AG10803 (cell line): ENCODE measurements at places on chromosomes 5 and 9.

DNA sequence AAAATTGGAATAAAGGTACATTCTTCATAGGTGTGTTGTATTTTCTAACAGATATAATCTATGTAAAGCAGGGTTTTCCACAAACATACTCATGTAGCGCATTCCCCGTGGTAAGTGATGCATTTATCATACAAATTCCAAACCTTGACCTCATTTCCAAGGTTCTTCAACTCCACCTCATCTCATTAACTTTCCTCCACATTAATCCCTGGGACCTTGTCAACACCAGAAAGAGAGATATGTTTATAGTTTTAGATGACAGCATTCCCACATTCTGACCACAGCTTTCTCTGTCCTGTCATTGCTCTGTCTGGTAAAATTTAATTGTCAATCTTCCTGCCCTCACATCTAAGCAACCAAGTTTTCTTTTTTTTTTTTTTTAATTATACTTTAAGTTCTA lies 415.1 kb downstream of the TMEM161B start:
- DNase-seq, result no peak

DNA sequence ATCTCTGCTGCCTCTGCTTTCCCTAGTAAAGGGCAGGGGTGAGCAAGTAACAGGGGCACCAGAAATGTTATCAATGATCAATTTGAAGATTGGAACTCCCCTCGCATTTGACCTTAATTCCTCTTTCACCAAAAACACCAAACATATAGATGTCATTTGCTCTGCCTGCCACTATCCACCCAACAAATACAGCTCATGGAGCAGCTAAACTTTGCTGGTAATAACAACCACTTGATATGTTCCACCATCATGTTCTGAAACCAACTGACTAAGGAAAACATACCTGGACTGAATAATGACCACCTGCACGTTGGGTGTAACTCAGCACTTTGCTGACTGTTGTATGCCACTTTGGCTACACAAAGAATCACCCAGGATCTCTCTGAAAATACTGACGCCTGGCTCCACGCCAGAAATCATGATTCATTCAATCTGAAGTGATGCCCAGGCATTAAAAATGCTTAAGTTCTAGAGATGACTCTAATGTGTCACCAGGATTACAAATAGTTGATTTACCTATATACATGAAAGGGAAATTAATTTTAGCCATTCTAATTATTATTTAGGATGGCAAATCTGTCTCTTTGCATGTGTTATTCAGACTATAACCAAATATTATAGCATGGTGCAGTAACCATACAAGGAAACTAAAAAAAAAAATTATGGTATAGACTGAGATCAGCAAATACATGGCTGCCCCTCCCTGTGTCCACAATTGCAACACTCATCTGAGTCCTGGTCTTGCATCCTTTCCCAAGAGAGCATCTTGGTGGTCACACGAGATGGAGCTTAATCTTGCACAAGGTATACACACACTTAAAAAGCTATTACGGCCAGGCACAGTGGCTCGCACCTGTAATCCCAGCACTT lies 43.1 kb upstream of the TTC39B start:
- no peak for DNase-seq

DNA sequence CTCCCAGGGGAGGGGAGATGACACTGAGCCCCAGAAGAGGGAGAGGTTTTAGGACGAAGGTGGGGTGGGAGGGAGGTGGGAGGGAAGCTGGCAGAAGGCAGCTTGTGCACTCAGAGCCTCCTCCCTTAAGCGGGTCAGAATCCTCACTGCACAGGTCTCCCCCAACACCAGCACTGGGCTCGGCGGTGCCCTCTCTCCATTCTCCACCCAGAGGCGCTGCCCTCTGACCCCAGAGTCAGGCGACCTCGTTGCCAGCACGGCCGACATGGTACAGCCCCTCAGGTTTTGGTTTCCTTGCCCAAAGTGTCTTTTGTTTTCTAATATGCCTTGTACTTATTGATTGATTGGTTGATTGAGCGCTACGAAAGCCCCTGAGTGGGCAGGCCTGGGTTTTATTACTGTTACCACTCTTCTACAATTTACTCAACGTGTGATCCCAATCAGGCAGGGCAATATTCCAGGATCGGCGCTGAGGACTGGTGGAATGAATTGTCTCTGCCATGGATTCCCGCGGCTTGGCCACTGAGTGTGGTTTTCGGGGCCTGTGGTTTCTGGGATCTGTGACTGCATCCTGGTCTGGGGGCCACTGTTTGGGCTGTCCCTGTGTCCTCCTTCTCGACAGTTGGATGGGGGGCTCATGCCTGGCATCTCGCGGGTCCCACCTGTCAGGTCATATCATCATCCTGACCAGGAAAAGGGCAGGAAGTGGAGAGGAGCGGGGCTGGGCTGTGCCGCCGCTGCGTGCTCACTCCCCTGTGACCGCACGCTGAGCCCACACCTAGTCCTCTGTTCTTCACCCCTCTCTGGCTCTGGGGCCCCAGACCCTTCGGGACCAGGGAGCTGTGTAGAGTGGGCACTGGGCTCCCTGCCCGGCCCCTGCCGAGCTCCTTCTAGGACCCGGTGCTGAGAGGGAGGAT lies 9.6 kb upstream of the FCN2 start:
- peak; percentile 34 for DNase-seq

DNA sequence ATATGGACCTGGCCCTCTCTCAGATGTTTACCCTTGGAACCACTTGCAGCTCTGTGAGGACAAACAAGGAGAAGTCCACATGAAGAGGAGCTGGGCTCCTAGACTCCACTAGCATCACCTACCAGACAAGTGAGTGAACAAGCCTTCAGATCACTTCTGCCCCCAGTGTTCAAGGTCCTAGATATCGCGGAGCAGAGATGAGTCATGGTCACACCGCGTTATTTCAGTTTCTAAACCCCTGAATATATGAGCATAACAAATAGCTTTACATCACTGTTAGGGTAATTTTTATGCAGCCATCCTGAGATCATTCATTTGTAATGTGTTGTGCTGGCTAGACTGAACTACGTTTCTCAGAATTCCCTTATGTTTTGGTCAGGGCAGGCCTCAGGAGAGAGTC lies 77.0 kb upstream of the DAP start:
- DNase-seq, result no peak

GRCh38 chr5:113166852-113167366 lies 190.3 kb downstream of the DCP2 start:
- DNase-seq, result peak; percentile 77

DNA sequence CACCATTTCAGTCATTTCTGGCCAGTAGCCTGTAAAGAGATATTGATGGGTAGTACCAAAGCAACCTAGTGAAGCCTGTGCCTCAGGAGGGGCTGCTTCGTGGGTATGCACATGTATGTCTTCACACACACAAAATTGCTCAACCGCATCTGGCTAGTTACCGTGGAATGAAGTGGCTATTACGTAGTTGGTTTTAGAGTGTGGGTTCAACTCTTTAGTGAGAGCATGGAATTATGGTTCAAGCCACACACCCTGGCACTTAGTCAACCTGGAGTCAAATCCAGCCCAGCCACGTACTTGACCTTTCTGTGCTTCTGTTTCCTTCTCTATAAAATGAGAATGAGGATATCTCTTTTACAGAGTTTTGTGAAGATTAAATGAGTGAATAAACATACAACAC lies 174.9 kb downstream of the TTC39B start:
- DNase-seq, result no peak

DNA sequence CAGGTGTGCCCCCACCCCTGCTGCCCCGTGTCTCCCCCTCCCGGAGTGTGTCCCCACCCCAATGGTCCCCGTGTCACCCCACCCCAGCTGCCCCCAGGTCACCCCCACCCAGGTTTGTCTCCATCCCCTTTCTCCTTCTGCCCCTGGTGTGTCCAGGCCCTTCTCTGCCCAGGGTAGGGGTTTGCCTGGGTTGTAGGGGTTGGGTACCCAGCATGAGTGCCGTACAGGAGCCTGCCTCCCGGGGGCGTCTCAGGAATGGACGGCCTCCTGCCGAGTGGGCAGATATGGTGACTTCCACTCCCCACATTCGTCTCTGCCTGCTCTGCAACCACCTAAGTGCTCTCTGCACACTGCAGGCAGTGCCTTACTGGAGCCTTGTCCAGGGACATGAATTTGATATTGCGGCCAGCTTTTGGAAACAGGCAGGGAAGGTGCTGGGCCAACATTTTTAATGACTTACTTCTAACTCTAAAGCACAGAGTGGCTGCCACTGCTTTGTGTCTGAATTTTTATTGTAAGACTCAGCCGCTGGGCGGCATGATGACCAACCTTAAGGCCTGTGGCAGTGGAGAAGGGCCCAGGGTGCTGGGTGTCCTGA lies 6.7 kb downstream of the LRRC14B start:
- DNase-seq, result no peak

DNA sequence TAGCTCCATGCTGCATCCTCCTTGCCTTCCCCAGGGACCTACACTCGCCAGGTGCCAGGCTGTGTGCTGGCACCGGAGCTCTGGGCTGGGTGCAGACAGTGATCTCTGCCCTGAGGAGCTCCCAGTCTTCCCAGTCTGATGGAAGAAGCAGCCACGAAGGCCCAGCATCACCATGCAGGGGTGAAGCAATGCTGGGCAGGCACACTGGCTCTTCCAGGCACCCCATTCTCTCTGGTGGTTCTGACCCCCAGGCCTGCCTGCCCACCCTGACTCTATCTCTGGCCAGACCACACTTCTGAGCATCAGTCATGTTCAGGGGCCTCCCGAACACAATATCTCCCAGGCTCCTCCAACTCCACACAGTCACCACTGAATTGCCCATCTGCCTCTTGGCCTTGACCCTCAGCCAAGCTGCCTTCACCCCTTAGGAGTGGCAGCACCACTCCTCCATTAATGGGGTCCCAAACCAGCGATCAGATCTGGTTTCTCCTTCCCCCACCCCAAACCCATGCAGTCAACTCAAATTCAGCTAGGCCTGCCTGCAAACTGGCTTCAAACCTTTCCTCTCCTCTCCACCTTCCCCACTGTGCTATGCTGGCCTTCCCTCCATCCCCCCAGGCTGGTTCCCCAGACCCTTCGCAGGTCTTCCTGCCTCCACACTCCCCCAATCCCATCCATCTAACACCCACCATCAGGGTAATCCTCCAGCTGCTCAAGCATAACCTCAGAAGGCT lies 102.7 kb upstream of the MVB12B start:
- DNase-seq, result no peak

DNA sequence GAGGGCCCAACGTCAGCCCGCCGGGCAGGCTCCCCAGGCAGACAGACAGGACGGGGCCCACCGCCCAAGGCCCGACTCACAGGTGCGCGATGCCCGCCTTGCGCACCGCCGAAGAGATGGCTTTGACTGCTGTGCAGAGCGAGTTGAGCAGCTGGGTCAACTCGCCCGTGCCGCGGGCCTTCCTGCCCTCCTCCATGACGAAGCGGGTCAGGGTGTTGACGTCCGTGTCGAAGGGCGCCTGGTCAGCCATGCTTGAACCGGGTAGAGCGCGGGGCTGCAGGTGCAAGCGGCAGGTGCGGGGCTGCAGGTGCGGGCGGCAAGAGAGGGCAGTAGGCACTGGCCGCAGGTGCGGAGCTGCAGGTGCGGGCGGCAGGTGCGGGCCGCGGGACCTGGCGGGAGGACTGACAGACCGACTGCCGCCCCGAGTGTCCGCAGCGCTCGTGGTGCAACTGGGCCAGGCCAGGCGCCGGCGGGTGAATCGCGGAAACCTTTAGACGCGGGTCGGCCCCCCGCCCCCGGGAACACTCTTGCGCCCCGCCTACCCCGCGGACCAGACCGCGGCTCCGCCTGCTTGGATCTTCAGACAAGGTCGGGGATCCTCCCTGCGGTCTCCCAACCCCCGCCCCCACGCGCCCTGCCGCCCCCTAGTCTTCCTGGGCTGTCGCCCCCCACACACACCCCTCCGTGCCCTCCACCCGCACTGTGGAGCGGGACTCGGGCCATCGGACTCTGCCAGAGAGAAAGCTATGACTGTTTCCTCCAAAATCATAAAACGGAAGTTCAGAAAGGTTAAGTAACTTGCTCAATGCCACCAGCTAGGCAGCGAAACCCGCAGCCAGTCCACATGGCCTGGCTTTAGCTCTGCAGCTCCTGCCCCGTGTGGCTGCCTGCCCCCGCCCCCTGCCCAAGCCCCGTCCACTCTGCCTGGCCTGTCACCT lies at the start of gene FBP1:
TSS of gene FBP1 (minus strand) at position 458 of the 938 bp plus-strand sequence. CDS start at position 250, 208 bp downstream.
- DNase-seq, result no peak

DNA sequence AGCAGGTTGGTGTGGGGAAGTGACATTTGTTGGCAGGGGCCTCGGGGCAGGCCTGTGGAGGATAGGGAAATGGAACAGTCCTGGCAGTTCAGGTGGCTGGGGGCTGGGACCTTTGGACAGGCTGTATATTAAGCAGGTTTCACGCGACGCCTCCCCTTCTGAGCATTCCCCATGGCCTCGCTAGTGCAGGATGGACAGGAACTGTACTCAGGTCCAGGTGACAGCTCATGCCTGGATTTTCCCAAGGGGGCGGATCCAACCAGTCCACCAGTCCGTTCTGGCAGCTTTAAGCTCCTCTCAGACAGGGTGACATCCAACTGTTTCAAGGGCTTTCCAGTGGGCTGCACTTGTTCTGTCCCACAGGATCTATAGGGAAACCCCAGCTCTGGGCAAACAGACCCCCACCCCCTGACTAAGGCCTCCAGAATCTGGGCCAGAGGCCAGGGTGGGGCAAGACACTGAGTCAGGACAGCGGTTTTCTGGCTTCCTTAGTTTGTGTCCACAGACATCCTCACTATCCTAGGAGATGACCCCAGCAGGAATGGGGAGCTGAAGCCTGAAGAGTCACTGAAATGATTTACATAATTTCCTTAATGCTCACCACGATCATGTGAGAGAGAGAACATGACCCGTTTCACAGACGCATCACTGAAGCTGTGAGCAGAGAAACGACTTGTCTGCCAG lies 20.9 kb downstream of the CSF2 start:
- DNase-seq, result peak; percentile 98

DNA sequence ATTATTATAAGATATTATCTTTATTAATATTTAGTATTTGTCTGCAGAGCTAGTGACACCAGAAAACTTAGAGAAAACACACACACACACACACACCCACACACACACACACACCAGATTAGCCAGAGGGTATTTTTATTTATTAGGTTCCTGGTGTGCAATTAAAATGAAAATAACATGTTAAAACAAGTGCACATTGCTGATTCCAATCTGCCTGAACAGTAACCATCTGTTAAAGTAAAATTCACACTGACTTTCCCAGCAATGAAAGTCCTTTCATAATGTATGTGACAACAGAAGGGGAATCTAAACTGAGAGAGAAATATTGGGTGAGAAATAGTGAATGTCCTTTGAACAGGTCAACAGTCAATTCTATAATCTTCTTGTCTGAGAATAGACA lies 2323.5 kb upstream of the ACO1 start:
- no peak for DNase-seq

DNA sequence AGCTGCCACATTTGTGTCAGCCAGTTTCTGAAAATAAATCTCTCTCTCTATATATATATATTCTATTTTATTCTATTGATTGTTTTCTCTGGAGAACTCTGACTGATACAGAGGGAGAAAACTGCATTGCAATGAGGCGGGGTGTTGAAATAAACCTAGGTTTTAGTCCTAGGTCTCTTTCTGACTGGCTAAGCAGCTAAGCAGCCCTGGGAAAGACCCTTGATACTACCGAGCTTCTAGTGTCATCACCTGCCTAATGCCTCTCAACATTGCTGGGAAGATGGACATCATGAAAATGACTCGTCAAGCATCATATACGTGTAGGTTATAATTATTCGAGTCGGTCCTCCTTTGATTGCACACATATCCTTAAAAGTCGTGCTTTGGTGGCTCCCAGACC lies 166.5 kb upstream of the IL12B start:
- DNase-seq, result no peak

- peak; percentile 77 for DNase-seq
Observed at GRCh38 chr5:58156973-58157701, 302.7 kb downstream of the PLK2 start.
